ENCODE measurements at places on chromosomes 2 and 18.

DNA sequence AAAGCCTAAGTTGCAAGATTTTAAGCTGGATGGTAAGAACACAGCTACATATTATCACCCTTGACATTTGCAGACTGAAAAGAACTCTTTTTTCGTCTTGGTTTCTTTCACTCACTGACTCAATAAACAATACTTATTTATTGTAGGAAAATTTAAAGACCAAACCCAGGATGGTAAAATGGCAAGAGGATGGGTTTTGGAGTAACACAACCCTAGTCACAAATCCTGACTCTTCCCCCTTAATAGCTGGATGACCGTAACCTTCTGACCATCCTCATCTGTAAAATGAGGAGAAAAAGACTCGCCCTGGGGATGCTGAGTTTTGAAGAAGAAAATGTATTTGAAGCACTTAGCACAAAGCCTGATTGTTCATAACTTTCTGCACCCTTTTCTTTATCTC lies 48.3 kb downstream of the ZC3H15 start:
- DNase-seq, result no peak

- DNase-seq, result no peak
These were observed 67.2 kb upstream of the PELI1 start for GRCh38 chr2:64211276-64211921.

DNA sequence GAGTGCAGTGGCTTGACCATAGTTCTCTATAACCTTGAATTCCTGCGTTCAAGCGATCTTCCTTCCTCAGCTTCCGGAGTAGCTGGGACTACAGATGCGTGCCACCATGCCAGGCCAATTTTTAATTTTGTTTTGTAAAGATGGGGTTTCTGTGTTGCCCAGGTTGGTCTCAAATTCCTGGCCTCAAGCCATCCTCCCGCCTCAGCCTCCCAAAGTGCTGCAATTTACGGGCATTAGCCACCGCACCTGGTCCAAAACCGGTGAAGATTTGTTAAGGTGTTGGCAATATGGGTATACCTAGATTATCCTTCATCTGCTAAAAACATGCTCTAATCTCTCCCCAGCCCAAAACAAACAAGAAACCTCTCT lies 1.3 kb upstream of the EIF2AK3 start:
- DNase-seq, result no peak

DNA sequence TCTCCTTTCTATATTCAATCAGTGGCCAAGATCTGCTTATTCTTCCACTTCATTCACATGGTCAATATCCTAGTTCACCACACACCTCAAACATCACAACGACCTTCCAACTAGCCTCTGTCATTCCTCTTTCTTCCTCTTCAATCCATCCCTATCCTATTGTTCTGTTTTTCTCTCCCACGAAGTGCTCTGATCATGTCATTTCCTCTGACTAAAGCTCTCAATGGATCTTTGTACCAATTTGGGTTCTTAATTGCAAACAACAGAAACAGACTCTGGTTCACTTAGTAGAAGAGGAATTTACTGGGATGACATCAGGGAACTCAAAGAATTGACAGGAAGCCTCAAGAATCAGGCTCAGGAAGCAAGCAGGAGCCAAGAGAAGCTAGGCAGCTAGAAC lies 23.5 kb downstream of the WNT10A start:
- DNase-seq, result no peak

DNA sequence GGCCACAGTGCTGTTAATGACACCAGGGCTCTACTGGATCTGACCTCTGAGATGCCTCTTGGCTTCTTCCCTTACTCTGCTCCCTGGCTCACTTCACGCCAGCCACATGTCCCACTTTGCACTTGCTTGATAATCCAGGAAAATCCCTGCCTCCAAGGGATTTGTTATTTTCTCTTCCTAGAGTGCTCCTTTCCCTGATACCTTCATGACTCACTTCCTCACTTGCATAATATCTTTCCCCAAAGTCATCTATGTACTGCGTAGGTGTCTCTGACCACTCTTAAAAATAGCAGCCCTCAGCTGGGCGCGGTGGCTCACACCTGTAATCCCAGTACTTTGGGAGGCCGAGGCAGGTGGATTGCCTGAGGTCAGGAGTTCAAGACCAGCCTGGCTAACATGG lies 572.3 kb downstream of the PLCL1 start:
- no peak for DNase-seq

DNA sequence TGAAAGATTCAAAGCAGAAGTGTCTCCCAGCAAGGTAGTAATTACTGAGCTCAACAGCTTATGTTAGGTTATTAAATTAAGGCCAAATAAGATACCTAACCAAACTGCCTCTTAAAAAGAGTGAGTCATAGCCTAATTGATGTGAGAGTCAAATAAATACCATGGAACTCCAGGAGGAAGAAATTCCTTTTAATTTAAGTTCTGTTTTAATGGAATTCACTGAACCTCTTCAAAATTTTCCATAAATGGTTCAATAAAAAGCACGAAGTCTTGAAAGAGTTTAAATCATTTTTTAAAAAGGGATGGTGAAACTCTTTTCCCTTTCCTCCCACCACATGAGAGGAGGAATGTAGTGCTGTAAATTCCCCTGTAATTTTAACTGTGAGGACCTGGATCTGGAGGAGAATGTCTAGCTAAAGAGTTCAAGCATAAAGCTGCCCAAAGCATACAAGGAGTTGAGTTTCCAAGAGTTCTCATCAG lies 180.8 kb upstream of the MMADHC start:
- no peak for DNase-seq

- DNase-seq, result peak; percentile 79
These were observed 31.7 kb downstream of the UBE2F start for GRCh38 chr2:237998530-237998929.

- no peak for DNase-seq
These were observed 248.0 kb upstream of the TANK start for GRCh38 chr2:160912276-160912675.

DNA sequence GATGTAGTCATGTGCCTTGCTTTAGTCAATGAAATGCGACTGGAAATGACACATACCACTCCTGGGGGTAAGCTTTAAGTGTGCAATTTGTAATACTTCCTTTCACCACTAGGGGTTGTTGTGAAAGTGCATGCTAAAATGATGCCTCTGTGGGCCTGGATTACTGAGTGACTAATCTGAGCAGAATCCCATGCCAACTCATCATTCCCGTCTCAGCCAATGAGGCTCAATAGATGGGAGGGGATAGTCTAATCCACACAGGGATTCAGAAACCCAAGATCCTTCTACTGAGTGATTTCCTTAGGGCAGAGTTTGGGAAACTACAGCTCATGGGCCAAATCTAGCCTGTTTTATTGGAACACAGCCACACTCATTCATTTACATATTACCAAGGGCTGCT lies 54.0 kb downstream of the HRH4 start:
- peak; percentile 59 for DNase-seq

DNA sequence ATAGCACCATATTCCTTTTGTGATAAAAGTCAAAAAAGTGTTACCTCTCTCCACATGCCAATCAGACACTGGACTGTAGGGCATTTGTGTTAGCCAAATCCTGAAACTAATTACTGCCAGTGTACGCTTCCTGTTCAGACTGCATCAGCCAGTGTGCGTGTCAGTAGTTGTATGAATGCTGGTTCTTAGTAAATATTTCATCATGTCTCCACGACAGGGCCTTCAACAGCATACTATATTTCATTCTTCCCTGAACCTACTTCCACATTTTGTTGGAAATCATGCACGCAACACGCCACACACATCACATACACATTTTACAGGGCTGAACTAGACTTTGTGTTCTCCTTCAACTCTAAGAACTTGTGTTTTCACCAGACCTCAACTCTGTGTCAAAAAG lies 77.5 kb downstream of the EPB41L3 start:
- no peak for DNase-seq

GRCh38 chr2:144004742-144005141 lies 515.2 kb downstream of the ZEB2 start:
- DNase-seq, result no peak

DNA sequence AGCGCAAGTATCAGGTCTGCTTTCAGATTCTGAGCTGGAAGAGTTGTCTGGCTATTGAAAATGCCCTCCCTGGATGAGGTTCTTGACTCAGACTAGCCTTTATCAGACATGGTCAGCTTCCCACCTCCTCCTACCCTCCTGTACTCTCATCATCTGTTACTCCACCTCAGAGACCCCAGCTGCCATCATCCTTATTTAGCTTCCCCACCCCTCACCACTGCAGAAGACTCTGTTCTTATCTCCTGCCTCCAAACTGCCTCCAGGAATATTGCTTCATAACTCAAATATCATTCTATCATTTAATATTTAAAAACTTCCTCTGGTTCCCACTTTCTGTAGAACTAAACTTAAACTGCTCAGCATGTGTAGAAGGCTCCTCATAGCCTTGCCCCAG lies 31.1 kb upstream of the PPP3R1 start:
- DNase-seq, result no peak

DNA sequence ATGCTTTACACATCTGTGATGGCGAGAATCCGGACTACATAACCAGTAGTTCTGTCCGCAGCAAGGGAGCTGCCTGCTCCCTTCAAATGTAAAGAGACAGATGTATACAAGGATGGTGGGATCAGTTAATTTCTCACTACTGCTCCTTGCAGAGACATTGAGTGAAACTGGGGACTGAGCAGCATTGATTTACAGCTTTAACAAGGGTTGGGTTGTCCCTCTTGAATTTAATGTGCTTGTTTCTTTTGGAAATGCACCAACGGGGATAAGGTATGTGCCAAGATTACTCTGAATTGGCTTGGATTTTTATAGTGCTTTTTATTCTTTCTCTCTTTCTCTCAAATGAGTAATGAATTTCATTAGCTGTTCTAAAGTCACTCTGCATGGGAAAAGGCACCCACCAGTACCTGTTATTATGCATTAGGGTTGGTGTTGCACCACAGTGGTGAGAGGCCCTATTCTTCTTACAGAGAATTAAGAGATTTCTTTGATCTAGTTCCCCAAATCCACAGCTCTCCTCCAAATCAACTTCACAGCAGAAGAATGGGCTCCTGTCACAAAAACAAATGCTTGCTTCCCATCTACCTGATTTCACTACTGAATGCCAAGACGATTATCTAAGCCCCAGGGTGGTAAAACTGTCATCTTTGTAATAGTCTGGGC lies 107.6 kb downstream of the DOCK10 start:
- no peak for DNase-seq

DNA sequence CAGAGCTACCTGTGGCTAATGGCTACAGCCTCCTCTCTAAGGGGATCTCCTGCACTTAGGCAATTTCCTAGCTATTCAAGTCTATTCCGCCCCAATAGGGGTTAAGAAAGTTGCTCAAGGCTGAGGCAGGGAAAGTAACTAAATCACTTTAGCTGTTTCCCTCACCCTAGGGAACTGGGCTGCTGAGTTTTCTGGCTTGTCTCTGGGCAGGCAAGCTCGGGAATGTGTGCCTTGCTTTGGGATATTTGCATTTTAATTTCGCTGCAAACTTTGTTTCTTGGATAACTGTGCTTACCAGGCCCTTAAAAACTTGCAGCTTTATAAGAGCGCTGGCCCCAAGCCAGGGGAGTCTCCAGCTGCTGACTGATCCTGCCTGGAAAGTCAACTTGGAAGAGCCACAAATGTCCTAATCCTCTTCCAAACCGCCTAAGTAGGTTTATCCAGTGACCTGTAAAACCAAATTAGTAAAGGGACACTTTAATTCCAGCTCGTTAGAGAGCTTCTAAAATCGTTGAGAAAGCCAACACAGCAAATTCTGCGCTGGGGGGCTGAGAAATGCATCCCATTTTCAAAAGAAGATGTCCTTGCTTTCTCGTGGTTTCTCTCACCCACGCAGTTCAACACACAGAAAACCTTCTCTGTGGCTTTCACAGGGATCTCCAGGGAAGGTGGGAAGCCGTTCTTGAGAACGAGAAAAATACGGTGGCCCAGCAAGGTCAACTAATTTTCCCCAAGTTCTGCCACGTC lies 59.5 kb upstream of the SP3 start:
- no peak for DNase-seq

GRCh38 chr2:10773821-10774341 lies 38.7 kb downstream of the PDIA6 start:
- DNase-seq, result no peak

- no peak for DNase-seq
These were observed 716.2 kb upstream of the VRK2 start for GRCh38 chr2:57330447-57330846.

- no peak for DNase-seq
These were observed 150.9 kb downstream of the RTP5 start for GRCh38 chr2:242020196-242021004.

DNA sequence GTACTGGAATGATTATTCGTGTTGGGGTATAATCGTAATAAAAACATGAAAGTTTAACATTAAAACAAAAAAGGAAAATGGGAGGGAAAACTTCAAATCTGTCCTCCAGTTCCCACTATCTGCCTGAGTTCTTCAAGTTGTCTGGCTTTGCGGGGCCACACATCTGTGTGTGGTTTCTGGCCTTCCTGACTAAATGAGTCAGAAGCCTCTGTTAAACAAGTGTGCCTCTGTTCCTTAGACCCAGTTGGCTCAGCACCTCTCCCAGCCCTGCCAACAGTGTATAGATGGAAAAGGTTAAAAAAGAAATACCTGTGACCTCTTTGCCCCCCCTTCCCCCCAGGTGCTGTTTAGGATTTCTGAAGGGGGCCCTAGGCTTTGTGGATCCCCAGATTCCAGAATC lies 30.2 kb downstream of the XDH start:
- DNase-seq, result peak; percentile 68

- no peak for DNase-seq
These were observed 27.4 kb downstream of the TFPI start for GRCh38 chr2:187526792-187527191.

DNA sequence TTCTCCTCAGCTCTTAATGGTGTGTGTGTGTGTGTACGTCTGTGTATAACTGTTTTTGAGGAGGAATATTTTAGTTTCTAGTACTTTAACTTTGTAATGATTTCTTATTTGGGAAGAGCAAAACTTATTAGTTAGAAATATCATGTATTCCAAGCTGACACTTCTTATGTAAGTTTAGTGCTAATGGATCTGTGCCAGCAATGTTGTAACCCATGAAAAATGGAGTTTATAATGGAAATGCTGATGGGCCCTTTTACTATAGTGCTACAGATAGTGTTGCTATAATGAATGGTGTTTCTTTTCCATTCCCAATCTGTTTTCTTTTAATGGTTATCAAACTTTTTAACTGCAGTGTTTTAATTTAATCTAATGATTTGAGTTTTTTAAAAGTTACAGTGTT lies 49.8 kb upstream of the OTX1 start:
- DNase-seq, result no peak

DNA sequence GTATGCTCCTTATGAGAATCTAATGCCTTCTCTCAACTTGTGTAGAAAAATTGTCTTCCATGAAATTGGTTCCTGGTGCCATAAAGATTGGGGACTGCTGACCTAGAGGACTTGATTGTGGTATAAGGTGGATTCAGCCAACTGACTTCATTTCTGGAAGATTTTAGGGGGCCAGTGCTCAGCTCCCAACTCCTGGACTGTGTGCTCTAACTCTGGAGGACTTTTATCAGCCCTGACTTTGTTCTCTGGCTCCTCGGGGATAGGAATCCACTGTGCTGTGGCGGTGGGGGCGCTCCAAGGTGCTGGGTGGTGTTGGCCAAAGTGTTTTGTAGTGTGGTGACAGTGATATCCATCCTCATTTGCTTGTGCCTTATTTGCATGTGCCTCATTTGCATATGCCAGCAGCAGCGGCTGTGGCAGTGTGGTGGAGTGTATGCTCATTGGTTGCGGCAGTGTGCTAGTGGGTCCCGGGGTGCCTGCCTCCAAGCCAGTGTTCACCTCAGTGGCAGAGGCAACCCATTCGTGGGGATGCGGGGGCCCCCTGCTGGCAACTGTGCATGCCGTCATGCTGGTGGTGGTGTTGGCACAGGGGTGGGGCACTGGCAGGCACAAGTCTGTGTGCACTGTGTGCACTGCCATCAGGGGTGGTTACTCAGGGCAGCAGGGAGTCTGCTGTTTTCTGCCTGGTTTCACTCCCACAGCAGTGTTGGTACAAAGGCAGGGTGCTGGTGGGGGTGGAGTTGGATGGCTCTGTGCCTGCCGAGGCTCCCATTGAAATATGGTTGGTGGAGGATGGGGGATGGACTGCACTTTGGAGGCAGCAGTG lies 19.6 kb downstream of the EHBP1 start:
- DNase-seq, result no peak
